ENCODE measurements at places on chromosomes 6 and 20.

GRCh38 chr6:155939253-155939652 is 483.6 kb upstream of the NOX3 start:
- no peak for DNase-seq

DNA sequence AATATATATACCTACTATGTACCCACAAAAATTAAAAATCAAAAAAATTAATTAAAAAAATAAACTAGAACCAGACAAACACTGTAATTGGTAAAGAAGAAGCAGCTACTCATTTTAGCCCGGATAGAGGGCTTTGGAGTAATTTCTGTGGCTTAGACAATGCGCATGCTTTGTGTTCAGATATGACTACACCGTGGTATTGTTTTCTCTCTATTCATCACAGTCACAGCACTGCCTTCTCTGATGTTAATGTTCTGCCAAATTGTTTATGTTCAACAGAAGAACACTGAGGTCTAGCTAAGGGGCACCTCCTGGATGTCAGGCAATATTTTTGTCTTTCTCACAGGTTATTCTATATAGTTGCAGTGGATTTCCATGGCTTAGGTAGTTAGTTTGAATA is 77.5 kb upstream of the GJE1 start:
- DNase-seq: no peak

GRCh38 chr6:159098636-159099106 is 53.9 kb upstream of the TAGAP start:
- no peak for DNase-seq

DNA sequence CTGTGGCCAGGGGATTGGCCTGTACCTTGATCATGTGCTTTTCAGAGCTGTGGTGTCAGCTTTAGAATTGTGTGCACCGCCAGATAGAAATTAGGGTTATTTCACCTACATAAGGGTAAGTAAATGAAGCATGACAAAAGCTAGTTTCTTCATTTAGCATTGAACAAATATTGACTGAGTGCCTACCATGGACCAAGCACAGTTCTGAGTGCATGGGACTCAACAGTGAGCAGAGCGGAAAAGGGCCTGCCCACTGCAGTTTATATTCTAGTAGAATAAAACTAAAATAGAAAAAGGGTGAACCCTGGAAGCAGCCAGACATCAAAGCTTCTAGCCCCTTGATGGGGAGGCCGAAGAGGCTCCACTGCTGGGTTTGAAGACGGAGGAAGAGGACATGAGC is 25.6 kb downstream of the ECT2L start:
- DNase-seq: no peak

- no peak for DNase-seq
These were observed 13.9 kb downstream of the MYL9 start for GRCh38 chr20:36555248-36555647.

- DNase-seq: no peak
These were observed 6.2 kb downstream of the NTSR1 start for GRCh38 chr20:62714799-62715198.

GRCh38 chr6:117783279-117783678 is 108.0 kb downstream of the NUS1 start:
- no peak for DNase-seq

DNA sequence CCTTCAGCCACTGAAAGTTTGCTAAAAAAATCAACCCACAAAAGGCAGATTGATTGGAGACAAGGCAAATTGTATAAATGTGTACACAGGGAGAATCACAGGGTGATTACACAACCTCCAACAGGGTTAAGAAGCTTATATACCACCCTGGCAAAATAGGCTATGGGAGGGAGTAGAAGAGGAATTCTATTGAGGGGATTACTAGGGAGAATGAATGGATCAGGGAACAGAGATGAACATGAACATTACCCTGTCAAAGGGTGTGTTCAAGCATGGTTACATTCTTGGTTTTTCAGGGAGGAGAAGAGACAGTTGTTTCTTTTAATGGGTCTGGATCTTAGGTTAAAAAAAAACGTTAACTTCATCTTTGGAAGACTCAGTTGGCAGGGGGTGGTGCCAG is 5.1 kb upstream of the MRS2 start:
- no peak for DNase-seq

- no peak for DNase-seq
These were observed at the start of gene TSPO2 for GRCh38 chr6:41042226-41043055. Gene TSPO2 (plus strand): TSS chr6:41042467. CDS start chr6:41042986, 519 bp downstream.

DNA sequence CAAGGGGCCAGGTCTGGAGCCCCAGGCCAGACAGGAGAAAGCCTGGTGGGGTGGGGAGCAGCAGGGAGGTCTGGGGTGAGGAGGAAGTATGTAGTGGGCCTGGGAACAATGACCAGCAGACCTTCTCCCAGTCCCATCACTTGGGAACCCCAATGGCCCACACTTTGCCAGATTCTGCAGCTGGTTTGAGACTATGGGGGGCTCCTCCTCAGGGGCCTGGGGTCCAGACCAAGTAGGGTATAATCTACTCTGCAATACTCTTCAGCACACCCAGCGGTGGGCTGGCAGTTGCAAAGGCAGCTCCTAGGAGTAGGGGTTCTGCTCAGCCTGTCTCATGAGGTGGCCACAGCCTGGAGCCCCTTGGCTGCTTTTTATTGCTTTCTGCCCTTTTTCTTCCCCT is 52.8 kb downstream of the NPEPL1 start:
- no peak for DNase-seq

DNA sequence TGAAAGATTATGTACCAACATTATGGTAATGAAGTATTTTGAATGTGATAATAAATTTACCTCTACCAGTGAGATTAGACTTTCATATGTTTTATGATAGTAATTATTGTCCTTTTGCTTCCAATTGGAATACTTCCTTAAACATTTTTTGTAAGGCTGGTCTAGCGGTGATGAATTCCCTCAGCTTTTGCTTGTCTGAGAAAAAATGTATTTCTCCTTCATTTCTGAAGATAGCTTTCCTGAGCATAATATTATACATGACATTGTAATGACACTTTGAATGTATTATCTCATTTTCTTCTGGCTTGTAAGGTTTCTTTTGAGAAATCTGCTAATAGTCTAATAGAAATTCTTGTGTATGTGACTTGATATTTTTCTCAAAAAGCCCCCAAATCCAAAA is 18.6 kb upstream of the EDN1 start:
- DNase-seq: no peak

DNA sequence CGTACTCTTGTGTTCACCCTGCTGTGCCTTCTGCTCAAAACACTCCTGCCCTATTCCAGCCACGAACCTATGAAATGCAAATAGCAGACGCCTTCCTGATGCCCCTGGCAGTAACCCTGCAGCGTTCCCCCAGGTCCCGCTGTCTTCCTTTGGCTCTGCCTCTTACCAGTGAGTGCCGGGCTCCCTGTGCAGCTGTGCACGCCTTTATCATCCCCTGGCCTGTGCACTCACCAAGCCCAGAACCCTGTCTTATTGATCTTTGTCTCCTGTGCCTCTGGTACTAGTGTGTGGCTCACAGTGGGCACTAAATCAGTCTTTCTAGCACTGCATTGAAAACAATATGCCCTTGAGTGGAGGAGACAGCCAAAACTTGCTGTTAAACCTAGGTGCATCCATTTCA is 19.7 kb downstream of the ZDHHC14 start:
- no peak for DNase-seq

DNA sequence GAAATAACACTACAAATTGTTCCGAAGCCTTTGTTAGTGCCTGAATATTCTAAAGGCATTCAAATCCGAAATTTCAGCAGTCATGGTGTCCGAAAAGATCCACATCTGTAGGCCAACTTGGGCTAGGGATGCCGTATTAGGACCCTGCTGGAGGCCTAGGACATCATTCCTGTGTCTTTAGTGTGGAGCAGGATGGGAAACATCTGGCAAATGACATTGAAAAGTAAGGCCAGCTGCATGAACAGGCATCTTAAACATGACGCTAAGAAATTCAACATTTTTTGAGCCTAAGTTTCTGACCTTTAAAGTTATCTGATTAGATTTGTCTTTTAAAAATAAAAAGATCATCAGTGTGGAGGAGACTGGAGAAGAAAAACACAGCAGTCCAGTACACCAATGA is 91.3 kb downstream of the MYLK4 start:
- no peak for DNase-seq

DNA sequence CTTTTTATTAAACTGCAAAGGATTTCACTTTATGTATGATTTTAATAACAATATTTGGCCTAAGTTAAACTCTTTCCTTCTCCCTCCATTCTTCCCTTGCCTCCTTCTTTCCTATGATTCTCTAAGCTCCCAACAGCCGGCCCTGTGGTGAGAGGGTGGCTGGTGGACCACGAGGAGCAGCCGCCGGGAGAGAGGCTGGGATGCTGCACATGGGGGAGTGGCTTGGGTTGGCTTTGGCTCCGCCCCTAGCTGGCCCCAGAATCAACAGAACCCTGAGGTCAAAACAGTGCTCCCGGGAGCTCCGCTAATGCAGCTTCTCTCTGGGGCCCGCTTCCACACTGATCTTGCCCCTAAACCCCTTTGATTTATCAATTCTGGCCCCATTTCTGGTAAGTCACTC is 389.8 kb upstream of the AGPAT4 start:
- no peak for DNase-seq

DNA sequence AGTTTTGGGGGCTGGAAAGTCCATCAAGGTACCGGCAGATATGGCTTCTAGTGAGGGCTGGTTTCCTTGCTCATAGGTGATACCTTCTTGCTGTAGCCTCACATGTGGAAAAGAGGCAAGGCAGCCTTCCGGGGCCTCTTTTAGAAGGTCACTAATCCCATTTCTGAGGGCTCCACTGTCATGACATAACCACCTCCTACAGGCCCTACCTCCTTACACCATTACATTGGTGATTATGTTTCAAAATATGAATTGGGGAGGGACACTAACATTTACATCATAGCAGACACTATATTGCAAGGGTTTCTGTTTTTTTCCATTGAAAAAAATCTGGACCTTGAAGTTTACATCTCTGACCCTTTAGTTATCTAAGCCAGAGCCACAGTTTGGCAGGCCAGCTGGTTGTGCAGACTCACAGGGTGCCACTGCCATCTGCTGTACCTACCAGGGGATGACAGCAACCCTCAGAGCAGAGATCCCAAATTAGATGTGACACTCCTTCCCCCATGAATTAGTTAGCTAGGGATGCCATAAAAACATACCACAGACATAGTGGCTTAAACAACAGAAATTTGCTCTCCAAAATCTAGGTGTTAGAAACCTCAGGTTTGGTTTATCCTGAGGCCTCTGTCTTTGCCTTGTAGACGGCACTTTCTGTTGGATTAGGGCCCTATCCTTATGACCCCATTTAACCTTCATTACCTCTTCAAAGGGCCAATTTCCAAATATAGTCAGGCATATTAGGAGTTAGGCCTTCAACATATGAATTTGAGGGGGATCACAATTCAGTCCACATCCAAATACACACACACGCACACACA is 166.4 kb upstream of the RNF217 start:
- no peak for DNase-seq

- no peak for DNase-seq
These were observed 39.7 kb downstream of the BFSP1 start for GRCh38 chr20:17491488-17491887.

DNA sequence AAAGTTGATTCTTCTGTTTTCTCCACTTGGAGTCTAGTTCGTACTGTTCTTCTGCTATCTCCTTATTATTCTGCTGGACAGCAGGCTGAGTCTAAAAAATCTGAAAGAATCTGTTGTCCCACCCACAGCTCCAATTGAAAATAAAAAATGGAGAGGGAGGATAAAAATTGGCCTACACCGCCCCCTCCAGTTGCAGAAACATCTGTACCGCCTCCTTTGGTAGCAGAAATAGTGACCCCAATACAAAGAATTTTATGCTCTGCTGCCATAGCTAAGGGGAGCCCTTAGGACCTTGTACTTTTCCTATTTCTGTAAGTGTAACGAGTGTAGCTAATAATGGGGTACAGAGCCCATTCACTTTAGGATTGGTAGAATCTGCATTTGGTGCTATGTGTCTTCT is 4.9 kb upstream of the FKBP1A start:
- DNase-seq: no peak

- DNase-seq: no peak
These were observed 131.0 kb downstream of the MAN1A1 start for GRCh38 chr6:119218548-119218947.

- no peak for DNase-seq
These were observed 25.8 kb downstream of the SMLR1 start for GRCh38 chr6:130852844-130853554.

GRCh38 chr6:7617801-7618764 is 28.1 kb downstream of the SNRNP48 start:
- DNase-seq: peak; percentile 23

GRCh38 chr6:138371452-138371711 is 6.3 kb upstream of the SMIM28 start:
- DNase-seq: no peak

GRCh38 chr20:19970256-19970765 is 46.9 kb upstream of the NAA20 start:
- no peak for DNase-seq

- no peak for DNase-seq
These were observed 15.1 kb downstream of the NHSL1 start for GRCh38 chr6:138484018-138484731.

GRCh38 chr20:63354636-63355350 is 6.4 kb downstream of the CHRNA4 start:
- DNase-seq: no peak

- no peak for DNase-seq
These were observed 511.8 kb upstream of the ZNF337 start for GRCh38 chr20:26208296-26209091.

- DNase-seq: no peak
These were observed 32.3 kb downstream of the UST start for GRCh38 chr6:148779142-148779562.

DNA sequence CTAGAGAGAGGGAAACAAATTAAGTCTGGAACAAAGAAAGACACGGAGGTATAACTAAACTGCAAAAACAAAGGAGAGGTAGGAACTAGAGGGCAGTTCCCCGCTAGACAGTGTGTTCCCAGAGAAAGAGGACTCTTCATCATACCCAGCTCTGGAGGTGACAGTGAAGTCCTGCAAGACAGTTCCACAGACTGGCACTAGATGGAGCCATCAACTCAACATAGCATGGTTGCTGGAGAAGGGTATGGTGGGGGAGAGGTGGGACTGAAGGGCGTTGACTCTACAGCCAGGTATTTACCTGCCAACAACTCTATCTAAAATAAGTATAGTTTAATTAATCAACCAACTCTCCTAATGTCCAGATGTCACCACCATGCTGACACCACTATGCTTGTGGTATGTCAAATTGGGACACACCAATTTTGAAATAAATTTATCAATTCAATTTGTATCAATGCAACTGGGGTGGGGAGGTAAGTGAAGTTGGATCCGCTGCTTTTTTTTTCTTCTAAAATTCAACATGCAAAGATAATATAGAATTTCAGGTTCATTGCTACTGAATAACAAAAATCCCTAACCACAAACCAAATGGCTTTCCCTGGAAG is 9.7 kb downstream of the BACH2 start:
- DNase-seq: no peak

- DNase-seq: no peak
These were observed 1.0 kb downstream of the IGF2R start for GRCh38 chr6:159969921-159970320.

GRCh38 chr6:53359095-53359842 is 10.5 kb upstream of the ELOVL5 start:
- no peak for DNase-seq

DNA sequence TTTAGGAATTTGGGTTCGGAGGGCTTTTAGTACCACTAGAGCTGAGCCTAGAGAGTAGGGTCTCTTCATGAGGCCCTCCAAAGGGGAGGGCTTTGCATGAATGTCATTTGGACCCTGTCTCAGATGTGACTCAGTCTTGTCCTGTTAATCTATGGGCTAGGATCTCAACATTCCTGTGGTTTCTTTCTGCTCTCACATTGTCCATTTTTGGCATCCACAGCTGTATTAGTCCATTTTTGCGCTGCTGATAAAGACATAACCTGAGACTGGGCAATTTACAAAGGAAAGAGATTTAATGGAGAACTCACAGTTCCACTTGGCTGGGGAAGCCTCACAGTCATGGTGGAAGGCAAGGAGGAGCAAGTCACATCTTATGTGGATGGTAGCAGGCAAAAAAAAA is 61.0 kb downstream of the CRYBG1 start:
- no peak for DNase-seq

Measured in SIG-M5 (cell line).